Activated naive CD4-positive, alpha-beta T cell treated with anti-CD3 and anti-CD28 coated beads, Interleukin-2, amount 50 U/mL, for 72 hours (primary cell): ENCODE measurements at places on chromosomes 1 and 21.

GRCh38 chr1:160993544-160994193, 27.3 kb downstream of the F11R start:
- DNase-seq: no peak

- peak; percentile 85 for DNase-seq
Measured at GRCh38 chr1:204363335-204364114, 3.8 kb upstream of the PLEKHA6 start.

DNA sequence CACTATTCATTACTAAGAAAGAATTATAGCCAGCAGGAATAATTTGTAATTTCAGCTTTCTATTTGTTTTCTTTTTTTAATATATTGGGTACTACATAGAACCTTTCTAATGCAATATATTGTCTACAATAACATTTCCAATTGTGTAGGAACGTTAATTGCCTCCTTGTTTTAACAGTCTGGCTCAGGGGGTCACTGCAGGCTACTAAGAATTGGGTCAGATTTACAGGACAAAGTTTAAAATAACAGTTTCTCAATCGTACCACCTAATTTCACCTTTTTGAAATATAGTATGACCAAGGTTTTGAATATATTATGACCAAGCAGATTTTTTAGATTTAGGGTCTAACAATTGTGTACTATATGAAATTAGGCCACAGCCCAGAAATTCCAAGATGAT, 2.4 kb downstream of the CFH start:
- no peak for DNase-seq

- no peak for DNase-seq
Measured at GRCh38 chr1:78250201-78250600, 204.4 kb downstream of the GIPC2 start.

DNA sequence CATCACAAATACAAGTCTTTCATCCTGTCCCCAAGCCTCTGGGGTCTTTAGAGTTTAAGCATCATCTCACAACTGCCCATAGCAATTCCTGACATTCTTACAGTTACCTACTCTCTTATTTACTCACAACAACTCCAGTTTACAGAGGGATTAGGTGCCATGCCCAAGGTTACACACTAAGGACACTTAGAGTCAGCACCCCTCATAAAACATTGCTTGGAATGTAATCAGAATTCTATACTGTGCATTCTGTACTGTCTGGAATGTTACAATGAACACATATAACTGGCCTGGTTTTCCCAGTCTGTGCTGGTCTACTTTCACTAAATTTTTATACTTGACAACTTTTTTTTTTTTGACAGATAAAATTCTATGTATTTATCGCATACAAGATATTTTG, 14.5 kb upstream of the RBM15 start:
- no peak for DNase-seq

DNA sequence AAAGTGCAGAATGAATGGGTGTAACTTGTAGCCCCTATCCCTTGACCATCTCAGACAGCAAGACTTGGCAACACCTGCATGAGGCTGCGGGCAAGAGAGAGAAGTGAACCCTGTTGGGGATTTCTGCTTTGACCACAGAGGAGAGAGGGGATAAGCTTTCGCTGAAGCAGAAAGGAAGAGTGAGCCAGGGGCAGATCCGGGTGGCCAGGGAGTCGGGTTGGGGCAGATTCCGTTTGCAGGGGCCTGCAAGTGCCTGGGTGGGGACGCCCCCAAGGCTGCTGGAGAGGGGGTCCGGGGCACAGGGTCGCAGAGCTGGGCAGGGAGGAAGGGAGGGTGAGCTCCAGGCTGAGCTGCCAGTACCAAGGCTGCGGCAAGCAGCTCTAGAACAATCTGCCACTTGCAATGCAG, 25.3 kb upstream of the PIK3CD start:
- peak; percentile 18 for DNase-seq

DNA sequence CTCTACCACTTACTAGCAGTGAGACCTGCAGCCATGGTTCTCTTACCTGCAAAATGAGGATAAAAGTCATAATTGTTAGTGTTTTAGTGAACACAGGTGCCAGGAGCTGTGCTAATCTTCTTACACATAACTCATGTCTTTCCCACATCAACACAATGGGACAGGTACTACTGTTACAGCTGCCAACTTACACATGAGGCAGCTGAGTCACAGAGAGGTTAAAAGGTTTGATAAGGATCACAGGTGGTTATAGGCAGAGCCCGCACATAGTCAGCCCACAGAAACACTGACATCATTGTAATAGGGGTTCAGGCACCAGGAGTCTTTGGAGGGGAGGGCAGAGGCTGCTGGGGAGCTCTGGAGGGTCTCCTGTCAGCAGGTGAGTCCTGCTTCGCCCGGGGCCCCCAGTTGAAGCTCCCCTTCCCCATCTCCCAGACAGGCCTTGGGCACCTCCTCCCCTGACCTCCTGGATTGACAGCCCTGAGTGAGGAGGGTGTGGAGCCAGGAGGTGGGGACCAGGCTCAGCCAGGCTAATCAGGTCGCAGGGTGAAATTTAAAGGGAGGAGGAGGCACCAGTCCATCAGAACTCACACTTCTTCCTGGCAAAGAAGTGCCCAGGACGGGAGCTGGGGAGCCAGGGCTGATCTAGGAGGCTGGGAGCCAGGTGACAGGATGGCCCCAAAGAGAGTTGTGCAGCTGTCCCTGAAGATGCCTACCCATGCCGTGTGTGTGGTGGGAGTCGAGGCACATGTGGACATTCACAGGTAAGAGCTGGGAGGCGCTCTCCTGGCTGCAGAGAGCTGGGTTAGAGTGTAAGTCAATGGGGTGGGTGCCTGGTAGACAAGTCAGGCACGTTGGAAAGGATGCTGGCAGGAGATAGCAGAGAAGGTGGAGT, at the start of gene PADI1:
Gene PADI1, plus strand, starts transcription at position 583 of the 895 bp plus-strand sequence. Its CDS starts 90 bp downstream, at position 673.
- DNase-seq: no peak

DNA sequence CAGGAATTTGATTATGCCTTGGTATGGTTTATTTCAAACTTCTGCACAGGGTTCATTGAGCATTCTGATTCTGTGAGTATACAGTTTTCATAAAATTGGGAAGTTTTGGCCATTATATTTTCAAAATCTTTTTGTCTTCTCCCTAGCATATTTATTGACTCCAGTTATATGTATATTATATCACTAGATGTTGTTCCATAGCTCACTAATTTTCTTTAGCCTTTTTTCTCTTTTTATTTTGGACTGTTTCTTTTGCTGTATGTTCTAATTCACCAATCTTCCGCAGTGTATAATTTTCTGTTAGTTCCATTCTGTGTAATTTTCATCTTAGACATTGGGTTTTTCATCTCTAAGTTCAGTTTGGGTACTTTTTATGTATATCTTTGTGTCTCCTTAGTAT, 31.9 kb downstream of the ZMYM4 start:
- DNase-seq: no peak

DNA sequence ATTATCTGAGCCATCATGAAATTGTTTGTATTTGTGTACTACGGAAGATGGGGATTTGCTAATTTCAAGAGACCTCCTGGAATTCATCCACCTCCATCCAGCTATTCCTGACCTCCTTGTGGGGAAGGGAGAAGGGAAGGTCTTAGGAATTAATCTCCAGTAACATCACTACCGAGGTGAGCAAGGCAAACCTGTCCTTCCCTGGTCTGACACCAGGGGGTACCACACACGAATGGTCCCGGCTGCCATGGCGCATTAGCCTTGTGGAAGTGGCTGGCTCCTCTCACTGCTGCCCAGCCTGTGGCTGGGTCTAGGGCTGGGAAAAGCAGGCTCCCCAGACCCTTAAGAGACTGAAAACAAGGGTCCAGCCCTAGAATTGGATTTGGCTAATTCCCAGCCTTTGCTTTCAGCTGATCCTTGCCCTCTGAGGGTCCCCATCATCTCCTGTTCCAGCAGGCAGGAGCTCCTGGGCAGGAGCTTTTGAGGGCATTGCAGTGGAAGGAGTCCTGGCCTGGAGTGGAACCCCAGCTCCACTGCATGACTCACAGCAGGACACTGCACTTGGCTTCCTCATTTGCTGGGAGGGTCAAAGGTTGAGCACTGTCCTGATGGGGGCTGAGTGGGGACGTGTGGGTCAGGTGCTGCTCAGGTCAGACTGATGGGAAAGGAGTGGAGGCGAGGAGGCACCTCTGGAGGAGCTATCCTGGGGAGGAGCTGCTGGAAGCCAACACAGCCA, 34.8 kb downstream of the RIMS3 start:
- no peak for DNase-seq
